ENCODE measurements at places on chromosomes 3 and 15.

- DNase-seq = no peak
These were observed 375 bp downstream of the HEG1 start for GRCh38 chr3:125055331-125055912.

DNA sequence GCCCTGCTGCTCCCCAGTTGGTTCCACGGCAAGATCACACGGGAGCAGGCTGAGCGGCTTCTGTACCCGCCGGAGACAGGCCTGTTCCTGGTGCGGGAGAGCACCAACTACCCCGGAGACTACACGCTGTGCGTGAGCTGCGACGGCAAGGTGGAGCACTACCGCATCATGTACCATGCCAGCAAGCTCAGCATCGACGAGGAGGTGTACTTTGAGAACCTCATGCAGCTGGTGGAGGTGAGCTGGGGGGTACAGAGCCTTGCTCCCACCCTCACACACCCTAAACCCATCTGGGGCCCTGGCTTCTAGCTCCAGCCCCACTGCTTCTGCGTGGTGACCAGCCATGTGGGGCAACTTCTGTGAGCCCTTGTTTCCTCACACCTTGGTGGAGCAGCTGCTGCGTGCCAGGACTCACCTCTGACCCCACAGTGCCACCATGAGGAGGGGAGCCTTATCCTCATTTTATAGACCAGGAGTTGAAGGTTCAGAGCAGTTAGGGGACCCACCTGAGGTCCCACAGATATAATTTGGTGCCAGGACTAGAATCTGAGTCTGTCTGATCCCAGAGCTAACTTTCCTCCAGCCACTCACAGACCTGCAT, 13.3 kb upstream of the LMAN1L start:
- DNase-seq = no peak

DNA sequence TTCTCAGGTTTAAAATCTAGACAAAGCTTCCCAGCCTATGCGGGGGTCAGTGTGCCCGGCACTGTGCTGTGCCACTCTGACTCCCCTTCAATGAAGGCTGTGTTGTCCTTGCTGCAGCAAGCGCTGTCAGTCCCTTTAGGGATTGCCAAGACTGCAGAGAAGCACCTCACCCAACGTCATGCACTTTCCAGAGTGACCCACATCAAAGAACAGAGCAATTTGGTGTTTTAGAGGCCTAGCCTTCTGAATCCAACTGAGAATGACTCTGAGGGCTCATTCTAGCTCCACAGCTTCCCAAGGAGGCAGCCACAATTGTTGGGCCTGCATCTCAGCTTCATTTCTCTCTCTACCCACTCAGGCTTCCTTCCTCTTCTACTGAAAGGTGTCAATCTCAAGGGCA, 26.4 kb downstream of the SLC9A9 start:
- no peak for DNase-seq

- peak; percentile 73 for DNase-seq
These were observed 2.2 kb downstream of the FOXB1 start for GRCh38 chr15:60006203-60006862.

GRCh38 chr3:64360280-64360679, 135.0 kb upstream of the PRICKLE2 start:
- DNase-seq = no peak

GRCh38 chr3:141082064-141082463, 30.9 kb downstream of the SPSB4 start:
- no peak for DNase-seq

- no peak for DNase-seq
These were observed 25.5 kb upstream of the MNS1 start for GRCh38 chr15:56490461-56490860.

GRCh38 chr15:77556622-77557021, 76.1 kb downstream of the LINGO1 start:
- no peak for DNase-seq

DNA sequence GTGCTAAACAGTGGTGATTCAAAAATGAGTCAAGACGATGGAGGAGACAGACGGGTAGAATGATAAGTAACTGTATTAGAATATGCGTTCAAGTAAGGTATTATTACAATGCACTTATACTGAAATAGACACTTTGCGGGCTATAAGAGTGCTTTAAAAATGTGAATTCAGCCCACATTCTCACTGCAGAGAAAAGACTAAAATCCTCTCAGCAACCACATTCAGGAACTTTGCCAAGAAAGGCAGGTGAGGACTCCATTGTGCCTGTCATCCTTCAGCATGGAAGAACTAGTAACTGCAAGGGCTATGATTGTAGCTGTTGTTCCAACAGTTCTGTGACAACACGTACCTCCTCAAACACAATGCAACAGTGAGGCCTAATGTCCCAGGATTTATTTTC, 272.0 kb downstream of the RORA start:
- no peak for DNase-seq

DNA sequence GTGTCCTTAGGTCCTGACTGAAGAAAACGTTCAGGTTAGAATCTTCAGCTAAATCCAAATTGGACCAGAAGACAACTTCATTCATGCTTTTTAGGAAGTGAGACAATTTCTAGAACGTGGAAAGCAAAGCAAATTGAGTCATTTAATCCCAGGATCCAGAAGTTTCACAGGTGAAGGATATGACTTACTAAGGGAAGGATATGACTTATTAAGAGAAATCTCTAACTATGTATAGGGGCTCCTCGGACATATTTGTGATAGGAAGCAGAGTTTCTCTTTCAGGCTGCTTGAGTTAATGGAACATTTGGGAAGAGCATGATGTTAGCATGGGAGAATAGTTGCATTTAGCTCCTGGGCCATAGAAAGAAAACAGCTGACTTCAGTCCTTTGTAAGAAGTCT, 16.1 kb upstream of the PLOD2 start:
- no peak for DNase-seq

DNA sequence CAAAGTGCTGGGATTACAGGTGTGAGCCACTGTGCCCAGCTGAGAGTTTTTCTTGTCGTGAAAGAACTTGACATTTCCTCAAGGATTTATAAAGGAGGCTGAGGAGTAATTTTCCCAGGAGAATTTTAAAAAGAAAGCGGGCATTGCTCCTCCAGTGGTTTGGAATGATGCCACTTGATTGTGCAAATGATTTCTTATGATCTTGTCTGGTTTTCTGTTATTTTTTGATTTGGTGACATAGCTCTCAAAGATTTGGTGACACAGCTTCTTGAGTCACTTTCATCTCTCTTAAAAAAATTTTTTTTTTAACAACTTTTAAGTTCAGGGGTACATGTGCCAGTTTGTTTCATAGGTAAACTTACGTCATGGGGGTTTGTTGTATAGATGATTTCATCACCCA, 24.6 kb upstream of the NFKBIZ start:
- no peak for DNase-seq

- DNase-seq = no peak
These were observed 492.4 kb downstream of the MCTP2 start for GRCh38 chr15:94723801-94724200.

- DNase-seq = no peak
These were observed 135.1 kb downstream of the TMCO5A start for GRCh38 chr15:38069511-38070011.

DNA sequence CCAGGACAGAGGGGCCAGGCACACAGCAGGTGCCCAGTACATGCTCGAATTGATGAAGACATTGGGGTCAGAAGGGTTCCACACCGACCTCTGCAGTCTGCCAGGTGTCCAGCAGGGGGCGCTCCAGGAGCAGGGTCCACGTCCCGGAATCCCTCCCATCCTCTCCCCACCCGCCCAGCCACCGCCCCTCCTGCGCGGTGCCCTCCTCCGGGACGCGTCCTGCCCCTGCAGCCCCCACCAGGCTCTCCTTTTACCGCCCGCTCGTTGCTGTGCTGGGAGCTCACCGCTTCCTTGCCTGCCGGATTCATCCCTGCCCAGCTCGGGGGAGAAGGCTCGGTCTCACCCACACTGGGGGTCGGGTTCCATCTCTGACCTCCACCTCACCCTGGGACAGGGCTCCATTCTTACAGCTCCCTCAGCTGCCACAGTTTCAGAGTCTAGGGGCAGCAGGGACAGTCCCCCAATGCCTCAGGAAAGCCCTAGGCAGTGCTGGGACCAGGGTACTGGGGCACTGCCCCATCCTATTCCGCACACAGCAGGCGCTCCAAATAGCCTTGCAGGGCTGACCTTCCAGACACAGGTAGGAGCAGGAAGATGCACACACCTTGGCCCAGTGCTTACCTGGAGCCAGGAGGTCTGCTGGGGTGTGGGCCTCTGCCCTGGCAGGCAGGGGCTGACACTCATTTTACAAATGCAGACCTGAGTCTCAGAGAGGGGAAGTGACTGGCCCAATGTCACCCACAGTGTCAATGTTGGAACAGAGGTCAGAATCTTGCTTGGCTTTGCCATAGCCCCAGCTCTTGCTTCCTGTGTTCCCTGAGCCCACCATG, 31.0 kb downstream of the GRIP2 start:
- peak; percentile 96 for DNase-seq

- DNase-seq = peak; percentile 57
These were observed 1.3 kb downstream of the SLC7A14 start for GRCh38 chr3:170584585-170585007.

DNA sequence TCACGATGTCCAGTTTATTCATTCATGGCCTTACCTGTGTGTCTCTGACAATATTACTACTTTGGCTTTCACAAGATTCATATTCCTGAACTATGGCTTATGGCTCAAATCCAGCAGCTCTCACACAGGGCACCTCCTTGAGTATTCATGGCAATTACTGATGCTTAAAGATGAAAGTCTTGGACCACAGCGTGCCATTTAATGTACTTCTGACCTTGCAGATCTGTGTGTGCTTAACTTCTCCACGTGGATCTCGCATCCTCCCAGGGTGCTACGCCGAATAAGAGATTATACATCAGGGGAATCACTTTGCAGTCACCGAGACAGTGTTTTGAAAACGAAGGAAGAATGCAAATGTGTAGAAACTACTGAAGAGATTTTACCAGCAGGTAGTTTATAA, 147.5 kb downstream of the TNIK start:
- no peak for DNase-seq

DNA sequence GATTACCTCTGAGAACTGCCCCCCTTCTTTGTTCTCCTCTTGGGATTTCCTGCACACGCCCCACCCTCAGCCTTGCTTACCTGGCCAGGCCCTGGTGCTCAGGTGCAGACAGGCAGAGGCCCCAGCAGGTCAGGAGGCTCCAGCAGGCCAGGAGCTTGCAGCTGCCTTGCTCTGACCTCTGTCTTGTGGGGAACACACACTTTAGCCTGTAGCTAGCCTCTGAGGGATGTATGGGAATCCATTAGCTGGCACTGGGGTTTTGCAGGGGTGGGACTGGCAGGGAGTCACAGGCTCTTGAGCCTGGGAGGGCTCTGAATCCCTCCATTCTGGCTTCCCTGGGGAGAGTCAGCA, 2.7 kb downstream of the SMAD6 start:
- no peak for DNase-seq

DNA sequence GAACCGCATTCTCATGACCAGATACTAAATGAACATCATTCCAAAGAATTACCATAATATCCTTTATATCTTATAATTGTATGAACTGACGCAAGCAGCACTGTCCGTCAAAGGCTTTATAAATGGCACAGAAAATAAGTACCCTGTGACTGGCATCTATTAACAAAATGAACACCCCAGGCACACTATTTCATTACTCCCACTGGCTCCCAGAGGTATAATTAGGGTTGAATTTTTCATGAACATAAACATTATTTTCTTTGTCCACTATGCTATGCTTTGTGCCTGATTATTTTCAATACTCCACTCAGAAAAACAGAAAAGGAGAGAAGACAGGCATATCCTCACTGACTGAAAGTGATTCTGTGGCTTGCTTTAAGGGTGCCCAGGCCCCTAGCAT, 71.1 kb downstream of the LYZL4 start:
- DNase-seq = no peak

DNA sequence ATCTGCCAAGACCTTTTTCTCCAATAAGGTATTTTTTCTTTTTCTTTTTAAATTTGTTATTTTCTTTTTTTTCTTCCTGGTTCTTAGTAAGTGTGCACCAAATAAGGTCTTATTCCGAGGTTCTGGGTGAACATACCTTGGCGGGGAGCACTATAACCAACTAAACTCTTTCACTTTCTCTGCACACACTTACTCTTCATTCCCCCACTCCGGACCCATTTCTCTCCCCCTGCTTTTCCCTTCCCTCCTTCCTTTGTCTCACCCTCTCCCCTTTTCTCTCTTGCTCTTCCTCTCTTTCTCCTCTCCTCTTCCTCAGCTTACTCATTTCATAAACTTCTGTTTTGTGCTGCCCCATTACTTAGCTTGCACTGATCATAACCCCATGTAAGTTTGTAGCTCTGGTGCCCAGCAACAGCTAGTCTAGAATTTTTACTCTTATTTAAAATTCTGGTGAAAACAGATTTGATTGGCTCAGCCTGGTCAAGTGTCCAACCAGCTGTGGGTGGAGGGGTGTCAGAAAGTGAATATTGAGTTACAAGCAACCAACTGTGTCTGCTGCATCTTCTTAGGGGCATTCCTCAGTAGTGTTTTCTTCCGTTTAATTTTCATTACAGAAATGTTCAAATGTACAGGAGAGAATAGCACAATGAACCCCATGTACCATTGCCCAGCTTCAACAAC, 297.5 kb downstream of the SHQ1 start:
- DNase-seq = no peak

DNA sequence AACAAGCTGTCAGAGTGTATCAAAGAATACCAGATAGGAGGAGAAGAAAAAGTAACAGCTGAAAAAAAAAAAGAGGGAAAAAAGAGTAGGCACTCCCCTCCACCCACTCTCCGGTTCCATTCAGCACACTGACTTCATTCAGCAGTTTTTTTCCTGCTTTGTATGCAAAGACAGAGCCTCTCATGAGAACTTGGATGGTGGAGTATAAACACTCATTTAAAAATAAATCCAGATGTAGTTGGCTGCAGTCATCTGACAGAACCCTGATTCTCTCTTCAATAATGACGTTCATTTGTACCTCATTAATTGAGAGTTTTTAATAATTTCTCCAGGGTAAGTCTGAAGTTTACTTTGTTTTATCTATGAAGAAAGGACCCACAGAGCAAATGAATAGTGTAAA, 81.0 kb downstream of the TMEM108 start:
- no peak for DNase-seq

GRCh38 chr3:173938159-173938558, 540.6 kb downstream of the NLGN1 start:
- DNase-seq = no peak

DNA sequence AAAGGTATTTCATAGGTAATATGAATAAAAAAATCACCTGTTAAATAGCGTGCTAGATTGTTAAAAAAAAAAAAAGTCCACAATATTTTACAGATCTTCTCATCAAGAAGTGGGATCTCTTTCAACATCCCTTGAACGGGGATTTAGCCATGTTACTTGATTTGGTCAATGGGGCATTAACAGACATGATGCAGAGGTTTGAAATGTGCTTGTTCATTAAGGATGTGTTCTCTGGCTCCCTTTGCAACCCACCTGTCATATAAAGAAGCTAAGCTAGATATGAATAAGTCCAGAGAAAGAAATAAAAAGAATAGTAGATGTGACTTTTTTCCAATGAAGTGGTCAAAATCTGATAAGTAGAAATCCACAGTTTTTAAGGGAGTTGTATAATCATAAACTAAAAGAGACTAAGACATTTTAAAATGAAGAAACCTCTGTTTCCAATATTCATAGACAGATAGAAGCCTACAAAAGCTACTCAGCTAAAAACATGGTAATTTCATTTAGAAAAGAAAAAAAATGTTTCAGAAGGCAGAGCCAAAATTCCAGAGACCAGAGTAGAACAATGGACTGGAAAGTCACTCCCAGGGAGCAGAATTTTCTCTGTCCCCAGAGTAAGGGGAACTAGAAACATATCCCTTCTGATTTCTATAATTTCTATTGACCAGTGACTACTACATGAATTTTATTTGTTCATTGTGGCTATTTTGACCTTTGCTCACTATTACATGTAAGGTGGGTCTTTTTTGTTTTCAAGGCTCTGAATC, 79.2 kb downstream of the PLSCR2 start:
- DNase-seq = no peak

GRCh38 chr3:122985539-122985938, 42.0 kb downstream of the SEMA5B start:
- no peak for DNase-seq

- DNase-seq = no peak
These were observed 139.7 kb upstream of the SMAD3 start for GRCh38 chr15:66925721-66926120.
